Left lung (tissue), 14 donors: ENCODE measurements at places on chromosomes 6 and 20. TPM values are rescaled to one million over a fixed set of nuclear protein-coding genes. Genes with fewer than 3 reads are reported as not detected.

The L3MBTL3 gene
- polyA plus RNA-seq: 28.5 TPM

The MEI4 gene
- 0.10 TPM for polyA plus RNA-seq

The SMPDL3A gene
- polyA plus RNA-seq: 42.4 TPM

The CPXM1 gene
- 79.5 TPM for polyA plus RNA-seq

The LY6G5B gene
- 34.9 TPM for polyA plus RNA-seq

The SLC17A1 gene
- polyA plus RNA-seq: 0.30 TPM

The LRRN4 gene
- 0.31 TPM for polyA plus RNA-seq

The LCA5 gene
- 15.9 TPM for polyA plus RNA-seq

The FAM83C gene
- not detected for polyA plus RNA-seq

The CST5 gene
- polyA plus RNA-seq: 0.21 TPM

The SCAF8 gene
- polyA plus RNA-seq: 57.6 TPM

The ARHGAP40 gene
- polyA plus RNA-seq: 0.57 TPM

The ACTL10 gene
- 0.46 TPM for polyA plus RNA-seq

The FAM83D gene
- 12.5 TPM for polyA plus RNA-seq

The PAK5 gene
- polyA plus RNA-seq: 0.44 TPM

The RBM38 gene
- 29.5 TPM for polyA plus RNA-seq

The SYNDIG1 gene
- 6.3 TPM for polyA plus RNA-seq

The PRELID3B gene
- 52.9 TPM for polyA plus RNA-seq

The RAB44 gene
- 0.06 TPM for polyA plus RNA-seq

The LTA gene
- 0.44 TPM for polyA plus RNA-seq
